Activated T-cell treated with anti-CD3 and anti-CD28 coated beads, Interleukin-2, amount 50 U/mL, for 48 hours (primary cell): ENCODE measurements at places on chromosomes 3 and 15.

DNA sequence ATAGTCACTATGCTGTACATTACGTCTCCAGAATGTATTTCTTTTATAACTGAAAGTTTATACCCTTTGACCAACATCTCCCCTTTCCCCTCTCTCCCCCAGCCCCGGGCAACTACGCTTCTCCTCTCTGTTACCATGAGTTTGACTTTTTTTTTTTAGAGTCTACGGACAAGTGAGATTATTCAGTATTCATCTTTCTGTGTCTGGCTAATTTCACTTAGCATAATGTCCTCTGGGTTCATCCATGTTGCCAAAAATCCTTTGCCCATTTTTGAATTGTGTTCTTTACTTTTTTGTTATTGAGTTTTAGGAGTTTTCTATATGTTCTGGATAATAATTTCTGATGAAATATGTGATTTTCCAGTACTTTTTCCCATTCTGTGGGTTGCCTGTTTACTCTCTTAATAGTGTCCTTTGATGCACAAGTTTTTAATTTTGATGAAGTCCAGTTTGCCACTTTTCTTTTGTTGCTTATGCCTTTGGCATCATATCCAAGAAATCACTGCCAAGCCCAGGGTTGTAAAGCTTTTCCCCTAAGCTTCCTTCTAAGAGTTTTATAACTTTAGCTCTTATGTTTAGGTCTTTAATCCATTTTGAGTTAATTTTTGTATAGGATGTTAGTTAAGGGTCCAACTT is 126.7 kb upstream of the NSMCE3 start:
- no peak for DNase-seq

DNA sequence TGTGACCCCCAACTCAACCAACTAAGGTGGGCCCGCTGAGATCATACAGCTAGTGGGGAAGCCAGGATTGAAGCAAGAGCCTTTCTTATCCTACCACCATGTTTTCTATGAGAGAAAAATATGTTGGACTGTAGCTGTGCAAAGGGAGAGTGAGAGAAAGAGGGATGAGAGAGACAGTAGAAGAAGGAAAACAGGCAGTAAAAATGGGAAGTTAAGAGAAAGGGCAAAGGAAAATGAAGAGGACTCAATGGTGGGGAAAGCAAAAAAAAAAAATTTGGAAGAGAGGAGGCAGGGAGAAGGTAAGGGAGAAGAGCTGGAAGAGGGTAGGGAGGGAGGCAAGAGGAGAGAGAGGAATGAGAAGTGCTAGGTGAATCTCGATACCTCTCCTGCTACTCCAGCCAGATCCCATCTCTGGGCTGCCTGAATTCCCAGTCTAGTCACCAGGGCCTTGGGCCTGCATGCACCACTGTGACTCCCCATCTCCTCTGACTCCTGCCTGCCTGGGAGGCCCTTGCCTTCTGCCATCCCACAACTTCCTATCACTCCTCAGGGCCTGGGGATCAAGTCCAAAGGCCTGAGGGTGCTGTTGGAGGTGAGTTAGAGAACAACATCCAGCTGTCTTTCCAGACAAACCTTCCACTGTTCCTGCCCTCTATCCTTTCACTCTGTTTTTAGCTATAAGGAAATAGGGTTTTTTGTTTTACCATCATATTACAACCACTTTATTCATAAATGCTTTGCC is 15.7 kb downstream of the FAM81A start:
- DNase-seq = no peak

DNA sequence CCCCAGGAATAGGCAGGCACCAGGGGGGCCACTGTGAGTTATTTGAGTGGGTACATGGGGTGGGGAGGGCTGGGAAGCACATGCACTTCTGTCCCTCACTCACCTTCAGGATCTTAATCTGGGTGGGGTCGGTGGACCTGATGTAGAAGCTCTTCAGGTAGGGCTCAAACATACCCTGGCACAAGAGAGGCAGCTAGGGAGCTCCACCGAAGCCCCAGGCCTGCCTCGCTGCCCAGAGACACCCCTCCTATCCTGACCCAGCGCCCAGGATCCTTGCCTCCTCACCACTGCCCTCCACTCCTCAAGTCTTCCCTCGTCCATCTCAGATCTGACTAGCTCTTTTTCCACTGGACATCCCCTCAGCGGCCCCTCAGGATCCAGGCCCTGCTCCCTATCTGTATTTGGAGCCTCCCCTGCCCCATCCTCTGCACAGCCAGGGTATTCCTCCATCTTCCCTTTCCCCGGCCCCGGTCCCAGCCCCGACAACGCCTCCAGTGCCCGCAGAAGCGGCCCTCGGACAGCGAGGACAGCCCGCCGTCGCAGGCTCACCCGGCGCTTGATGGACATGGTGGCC is 30.0 kb downstream of the AP3B2 start:
- peak; percentile 15 for DNase-seq

DNA sequence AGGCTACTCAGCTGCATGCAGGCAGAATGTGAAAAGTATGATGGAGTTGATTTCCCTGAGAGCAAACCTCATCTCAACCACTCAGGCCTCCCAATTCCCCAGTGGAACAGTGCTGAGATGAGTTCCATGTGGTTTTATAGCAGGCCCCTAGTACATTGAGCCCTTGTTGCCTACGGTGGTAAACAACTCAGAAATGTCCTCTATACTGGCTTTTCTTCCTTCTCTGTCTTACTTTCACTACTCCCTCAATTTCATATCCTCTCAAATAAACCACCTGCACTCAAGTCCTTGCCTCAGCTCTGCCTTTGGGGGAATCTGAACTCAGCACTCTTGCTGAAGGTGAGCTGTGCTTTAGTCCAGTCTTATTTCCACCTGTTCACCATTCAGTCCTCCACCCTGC is 399.9 kb downstream of the PDCD6IP start:
- DNase-seq = no peak

GRCh38 chr15:39593656-39594445 is 13.0 kb downstream of the THBS1 start:
- no peak for DNase-seq

DNA sequence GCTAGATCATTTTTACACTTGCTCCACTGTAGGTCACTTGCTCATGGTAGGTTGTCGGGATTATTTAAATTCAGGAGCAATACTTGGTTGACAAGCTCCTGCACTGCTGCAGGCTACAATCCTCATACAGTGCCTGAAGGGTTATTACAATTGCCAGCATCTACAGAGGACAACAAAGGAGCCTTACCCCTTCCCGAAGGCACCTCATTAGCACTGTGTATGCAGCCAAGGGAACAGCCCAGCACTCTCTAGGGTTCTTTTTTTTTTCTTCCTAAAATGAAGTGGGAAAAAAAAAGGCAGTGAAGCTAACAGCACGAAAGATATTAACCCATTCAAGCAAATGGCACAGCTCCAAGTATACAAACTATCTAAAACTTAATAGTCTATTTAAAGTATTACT is 142.7 kb downstream of the ULK4 start:
- DNase-seq = no peak

- DNase-seq = no peak
These were observed 16.6 kb downstream of the SEMA3F start for GRCh38 chr3:50171540-50172301.

DNA sequence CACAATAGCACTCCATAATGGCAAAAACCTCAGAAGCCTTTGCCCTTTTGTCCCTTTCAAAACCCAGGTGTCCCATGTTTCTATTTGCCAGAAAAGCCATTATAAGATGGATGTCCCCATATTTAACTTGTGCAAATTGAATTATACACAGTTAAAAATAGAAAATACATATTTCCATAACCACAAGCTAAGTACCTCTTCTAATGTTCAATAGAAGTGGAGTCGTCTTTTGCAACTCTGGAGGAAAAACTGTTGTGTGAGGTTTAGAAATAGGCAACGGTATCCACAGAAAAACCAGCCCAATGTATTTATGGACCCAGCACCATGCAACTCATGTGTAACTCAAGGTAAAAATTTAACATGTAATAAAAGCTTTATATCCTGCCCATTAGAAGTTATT is 83.6 kb upstream of the STRIT1 start:
- DNase-seq = no peak

GRCh38 chr3:3308809-3309208 is 129.3 kb upstream of the CRBN start:
- DNase-seq = no peak

DNA sequence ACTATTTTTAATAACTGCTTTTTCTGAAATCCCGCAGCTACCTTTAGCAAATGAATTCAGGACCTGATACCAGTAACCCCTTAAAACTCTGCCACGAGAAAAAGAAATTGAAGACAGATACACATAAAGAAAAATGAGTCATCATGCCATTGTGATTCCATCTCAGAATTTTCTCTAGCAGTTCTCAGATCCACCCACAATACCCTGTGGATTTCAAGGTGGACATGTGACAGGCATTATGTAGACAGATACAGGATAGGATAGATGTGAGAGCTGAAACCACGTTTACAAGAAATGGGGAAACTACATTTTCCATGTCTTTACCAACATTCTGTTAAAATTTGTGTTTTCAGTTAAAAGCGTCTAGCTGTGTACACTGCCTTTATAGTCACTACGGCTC is 291.9 kb upstream of the NR2F2 start:
- no peak for DNase-seq

DNA sequence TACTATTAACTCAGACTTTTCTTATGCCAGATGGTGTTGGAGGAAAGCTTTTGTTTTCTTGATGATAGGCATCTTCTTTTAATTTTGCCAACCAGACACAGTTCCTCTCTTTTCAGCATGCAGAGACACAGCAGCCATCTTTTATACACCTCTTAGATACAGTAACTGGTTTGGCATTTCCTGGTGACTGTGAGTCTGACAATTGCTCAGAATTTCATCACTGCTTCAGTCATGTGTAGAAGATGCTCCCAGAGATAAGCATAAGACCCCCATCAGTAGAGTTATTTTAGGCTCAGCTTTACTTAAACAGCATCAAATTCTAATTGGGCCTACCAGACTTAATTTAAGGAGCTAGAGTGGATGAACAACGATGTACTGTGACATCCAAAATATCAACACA is 779.0 kb downstream of the SQOR start:
- no peak for DNase-seq
